Karpas-422 (cell line): ENCODE measurements at places on chromosomes 12 and 14. TPM values are rescaled to one million over a fixed set of nuclear protein-coding genes. Genes with fewer than 3 reads are reported as not detected.

FAR2 gene
- not detected in 2 replicates for total RNA-seq

GRCh38 chr14:38989922-38990546 lies 113.0 kb downstream of the SEC23A start:
- no peak for DNase-seq
- peaks cover 4% of the 10 kb centered on the region for H3K4me1 ChIP-seq
- no peaks in the 10 kb centered on the region for H3K27me3 ChIP-seq
- H3K36me3 ChIP-seq, result no peaks in the 10 kb centered on the region
- H3K4me3 ChIP-seq, result peak overlapping the region; percentile 5; the same call in 1 of the 2 replicates

DNA sequence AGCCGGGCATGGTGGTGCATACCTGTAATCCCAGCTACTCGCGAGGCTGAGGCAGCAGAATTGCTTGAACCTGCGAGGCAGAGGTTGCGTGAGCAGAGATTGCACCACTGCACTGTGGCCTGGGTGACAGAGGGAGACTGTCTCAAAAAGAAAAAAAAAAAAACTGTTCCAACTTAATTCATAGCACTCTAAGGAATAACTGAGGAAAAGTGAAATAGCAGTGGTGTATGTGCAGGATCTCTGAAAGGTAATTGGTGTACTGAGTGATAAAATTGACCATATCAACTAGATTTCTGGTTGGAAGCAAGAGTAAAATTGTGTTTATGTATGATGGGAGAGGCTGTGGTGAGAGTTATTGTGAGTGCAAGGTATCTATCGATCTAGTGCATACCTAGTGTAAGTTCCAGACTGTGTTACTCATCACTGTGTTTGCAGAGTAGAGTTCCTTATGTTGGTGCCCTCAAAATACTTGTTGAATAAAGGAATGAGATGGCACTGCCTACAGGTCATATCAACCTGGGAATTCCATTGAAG lies 6.3 kb downstream of the CAND1 start:
- peaks cover 40% of the 10 kb centered on the region for H3K36me3 ChIP-seq
- peaks cover 35% of the 10 kb centered on the region for H3K4me1 ChIP-seq
- no peak overlapping the region for H3K27ac ChIP-seq
- no peaks in the 10 kb centered on the region for H3K27me3 ChIP-seq
- H3K4me3 ChIP-seq, result no peak overlapping the region

CLEC9A gene
- not detected in 2 replicates for total RNA-seq

CGRRF1 gene
- 8.8 and 25.9 TPM in 2 replicates for total RNA-seq

GPR65 gene
- 4.4 and 8.1 TPM in 2 replicates for total RNA-seq

GRCh38 chr12:86015026-86015425 lies 140.9 kb downstream of the NTS start:
- DNase-seq, result no peak
- no peaks in the 10 kb centered on the region for H3K36me3 ChIP-seq

- DNase-seq, result no peak
- H3K36me3 ChIP-seq, result peaks cover 10% of the 10 kb centered on the region
- no peak overlapping the region for H3K4me3 ChIP-seq
- H3K27me3 ChIP-seq, result no peaks in the 10 kb centered on the region
- no peak overlapping the region for H3K27ac ChIP-seq
- no peaks in the 10 kb centered on the region for H3K4me1 ChIP-seq
Observed at GRCh38 chr12:124379938-124380754, 85.3 kb downstream of the RFLNA start.

DNA sequence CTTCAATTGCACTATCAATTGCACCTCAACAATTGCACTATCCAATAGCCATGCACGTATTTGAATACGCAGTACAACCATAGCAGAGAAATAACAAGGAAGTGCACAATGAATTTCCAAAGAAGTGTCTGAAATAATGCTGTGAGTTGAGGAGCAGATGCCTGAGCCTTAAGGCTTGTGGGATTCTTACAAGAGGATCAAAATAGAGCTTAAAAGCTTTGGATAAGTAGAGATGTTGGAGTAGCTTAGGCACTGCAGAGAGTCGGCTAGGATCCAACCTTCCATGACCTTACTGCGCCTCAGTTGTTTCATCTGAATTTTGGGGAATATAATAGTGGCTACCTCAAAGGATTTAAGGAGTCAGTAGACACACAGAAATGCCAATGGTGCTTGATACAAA lies 196.1 kb upstream of the FLRT2 start:
- H3K36me3 ChIP-seq, result no peaks in the 10 kb centered on the region
- no peak overlapping the region for H3K27ac ChIP-seq
- H3K27me3 ChIP-seq, result no peaks in the 10 kb centered on the region
- DNase-seq, result no peak

GPR135 gene
- total RNA-seq, result 6.7 and 13.1 TPM in 2 replicates

NELL2 gene
- 188 and 207 TPM in 2 replicates for total RNA-seq

GRCh38 chr12:12267742-12268200 lies 927 bp upstream of the LRP6 start:
- peaks cover 24% of the 10 kb centered on the region for H3K4me1 ChIP-seq
- no peaks in the 10 kb centered on the region for H3K36me3 ChIP-seq
- no peak for DNase-seq
- H3K4me3 ChIP-seq, result peak overlapping the region; percentile 79

DNA sequence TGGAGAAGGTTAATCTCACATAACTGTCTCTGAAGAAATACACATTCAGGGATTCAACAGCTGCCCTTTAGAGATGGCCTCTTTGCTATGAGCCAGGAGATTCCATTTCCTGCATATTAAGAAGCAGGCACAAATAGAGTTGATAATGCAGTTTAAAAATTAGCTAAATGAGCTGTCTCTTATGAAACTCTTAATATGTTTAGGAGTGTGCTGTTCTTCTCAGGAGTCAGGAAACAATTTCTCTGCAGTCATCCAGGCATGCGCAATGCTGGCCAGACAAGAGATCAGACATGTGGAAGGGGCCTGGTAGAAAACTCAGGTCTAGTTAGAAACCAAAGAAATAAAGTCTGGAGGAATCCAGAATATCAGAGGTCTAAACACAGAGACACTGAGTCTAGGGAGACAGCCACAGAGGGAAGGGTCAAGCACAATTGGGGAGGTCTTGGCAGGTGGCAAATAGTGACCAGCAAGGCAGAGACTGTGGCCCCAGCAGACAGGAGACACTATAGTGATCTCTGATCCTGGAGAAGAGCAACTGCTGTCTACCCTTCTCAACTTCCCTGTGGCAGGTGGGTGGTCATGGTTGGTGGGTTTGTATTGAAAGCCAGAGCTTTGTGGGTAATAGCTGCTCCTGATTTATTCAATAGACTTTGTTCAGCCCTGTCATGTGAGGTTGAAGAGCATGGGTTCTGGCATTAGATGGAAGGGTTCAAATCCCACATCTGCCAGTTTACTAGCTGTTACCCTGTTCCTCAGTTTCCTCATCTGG lies 185.8 kb upstream of the RMST start:
- H3K4me3 ChIP-seq, result no peak overlapping the region
- no peak overlapping the region for H3K27ac ChIP-seq
- H3K4me1 ChIP-seq, result peaks cover 55% of the 10 kb centered on the region
- no peaks in the 10 kb centered on the region for H3K36me3 ChIP-seq

DNA sequence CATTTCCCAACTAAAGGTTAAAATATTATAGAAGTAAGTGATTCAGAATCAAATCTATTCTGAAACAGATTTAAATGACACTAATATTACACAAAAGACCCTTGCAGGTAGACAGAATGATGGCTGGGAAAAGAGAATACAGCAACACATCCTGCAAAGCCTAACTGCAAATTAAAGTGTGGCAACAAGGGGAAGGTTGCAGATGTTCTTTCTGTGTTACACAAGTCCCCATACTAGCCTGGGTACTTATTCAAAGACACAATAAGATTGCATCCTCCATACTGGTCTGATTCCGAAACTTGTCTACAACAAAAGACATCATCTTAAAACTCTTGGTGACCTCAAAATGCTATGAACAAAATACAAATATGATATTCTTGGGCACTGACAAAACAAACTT lies 50.5 kb downstream of the R3HDM2 start:
- no peak overlapping the region for H3K4me3 ChIP-seq
- H3K27ac ChIP-seq, result no peak overlapping the region
- H3K27me3 ChIP-seq, result no peaks in the 10 kb centered on the region
- peaks cover 6% of the 10 kb centered on the region for H3K4me1 ChIP-seq
- DNase-seq, result no peak
- H3K36me3 ChIP-seq, result no peaks in the 10 kb centered on the region

GRCh38 chr12:27055966-27056365 lies 26.4 kb downstream of the C12orf71 start:
- no peaks in the 10 kb centered on the region for H3K27me3 ChIP-seq
- no peak overlapping the region for H3K4me3 ChIP-seq

TSHR gene
- not detected in 2 replicates for total RNA-seq

DNA sequence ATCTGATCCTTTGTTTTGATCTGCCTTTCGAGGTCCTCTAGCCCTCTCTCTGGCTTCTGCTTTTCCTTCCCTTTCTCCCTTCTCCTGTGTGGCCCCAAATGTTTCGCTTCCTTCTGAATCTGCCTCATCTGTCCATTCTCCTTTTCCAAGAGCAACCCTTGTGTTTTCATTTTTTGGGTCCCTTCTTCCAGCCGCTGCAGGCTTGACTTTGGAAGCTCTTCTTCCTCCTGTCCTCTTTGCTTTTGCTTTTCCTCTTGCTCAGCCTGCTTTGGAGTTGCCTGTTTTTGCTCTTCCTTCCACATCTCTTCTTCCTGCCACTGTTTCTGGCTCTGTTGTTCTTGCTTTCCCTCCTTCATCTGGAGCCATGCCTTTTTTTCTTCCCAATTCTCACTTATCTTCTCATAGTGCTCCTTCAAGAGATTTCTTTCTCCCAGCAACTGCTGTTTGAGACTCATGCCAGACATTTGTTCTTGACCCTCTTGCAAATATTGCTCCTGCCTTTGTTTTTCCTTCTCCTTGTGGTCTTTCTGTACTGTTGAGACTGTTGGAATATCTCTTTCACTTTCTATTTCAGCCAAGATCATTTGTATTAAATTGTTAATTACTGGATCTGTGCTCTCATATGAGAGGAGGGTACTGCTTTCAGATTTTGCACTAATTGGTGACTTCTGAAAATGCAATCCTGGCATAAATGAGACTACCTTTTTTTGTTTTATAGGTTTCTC lies 42.4 kb downstream of the FAM186A start:
- H3K4me3 ChIP-seq, result no peak overlapping the region
- no peaks in the 10 kb centered on the region for H3K36me3 ChIP-seq
- H3K27ac ChIP-seq, result no peak overlapping the region
- peak; percentile 32 for DNase-seq
- H3K27me3 ChIP-seq, result no peaks in the 10 kb centered on the region
- H3K4me1 ChIP-seq, result no peaks in the 10 kb centered on the region

OR10AD1 gene
- not detected in 2 replicates for total RNA-seq

GRCh38 chr14:99361596-99362215 lies 89.7 kb upstream of the BCL11B start:
- no peak for DNase-seq
- H3K4me1 ChIP-seq, result no peaks in the 10 kb centered on the region
- H3K27me3 ChIP-seq, result no peaks in the 10 kb centered on the region
- no peak overlapping the region for H3K27ac ChIP-seq
- no peak overlapping the region for H3K4me3 ChIP-seq
- no peaks in the 10 kb centered on the region for H3K36me3 ChIP-seq

- no peak overlapping the region for H3K4me3 ChIP-seq
- H3K27me3 ChIP-seq, result no peaks in the 10 kb centered on the region
- H3K36me3 ChIP-seq, result no peaks in the 10 kb centered on the region
Observed at GRCh38 chr12:130151846-130152245, 10.4 kb upstream of the FZD10 start.

DNA sequence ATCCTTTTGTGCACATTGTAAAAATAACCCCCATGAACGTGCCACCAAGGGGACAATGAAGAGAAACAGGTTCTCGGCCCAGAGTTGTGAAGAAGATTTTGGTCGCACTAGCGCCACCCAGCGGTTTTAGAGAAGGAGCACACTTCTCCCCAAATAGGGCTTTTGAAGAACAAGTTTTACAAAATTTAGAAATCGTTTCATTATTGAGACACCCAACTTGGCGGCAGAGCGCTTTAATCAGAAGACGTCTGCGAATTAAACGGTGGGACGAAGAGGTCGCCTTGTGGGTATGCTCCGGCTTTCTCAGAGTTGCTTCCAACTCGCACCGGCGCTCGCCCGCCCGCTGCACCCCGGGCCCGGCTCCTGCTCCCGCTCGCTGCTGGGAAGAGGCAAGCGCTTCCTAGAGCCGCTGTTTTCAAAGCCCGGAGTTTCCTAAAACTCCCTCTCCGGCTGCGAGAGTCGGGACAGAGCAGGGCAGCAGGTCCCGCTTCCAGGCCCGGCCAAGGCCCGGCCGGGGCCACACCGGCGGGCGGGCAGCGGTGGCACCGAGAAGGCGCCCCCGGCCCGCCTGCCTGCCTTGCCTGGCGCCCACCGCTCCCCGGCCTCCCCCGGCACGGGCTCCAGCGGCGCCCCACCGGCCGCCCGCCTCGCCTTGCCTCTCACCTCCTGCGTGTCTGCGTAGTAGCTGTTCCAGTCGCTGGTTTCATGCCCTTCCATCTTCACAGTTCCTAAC lies 645 bp downstream of the FOXA1 start:
- peak; percentile 94 for DNase-seq
- H3K4me3 ChIP-seq, result no peak overlapping the region
- no peaks in the 10 kb centered on the region for H3K27me3 ChIP-seq
- H3K36me3 ChIP-seq, result no peaks in the 10 kb centered on the region
